Activated T-helper 1 cell treated with anti-CD3 and anti-CD28 coated beads, Interleukin-12 subunit alpha, Interleukin-12 subunit beta, Interleukin-2, Interleukin-4 antibody, amounts not matched to agents 30 ng/mL and 10 ng/mL and 1 ng/mL, durations not matched to agents 14 hours and 24 hours and 36 hours (primary cell): ENCODE measurements at places on chromosomes 5 and 9.

DNA sequence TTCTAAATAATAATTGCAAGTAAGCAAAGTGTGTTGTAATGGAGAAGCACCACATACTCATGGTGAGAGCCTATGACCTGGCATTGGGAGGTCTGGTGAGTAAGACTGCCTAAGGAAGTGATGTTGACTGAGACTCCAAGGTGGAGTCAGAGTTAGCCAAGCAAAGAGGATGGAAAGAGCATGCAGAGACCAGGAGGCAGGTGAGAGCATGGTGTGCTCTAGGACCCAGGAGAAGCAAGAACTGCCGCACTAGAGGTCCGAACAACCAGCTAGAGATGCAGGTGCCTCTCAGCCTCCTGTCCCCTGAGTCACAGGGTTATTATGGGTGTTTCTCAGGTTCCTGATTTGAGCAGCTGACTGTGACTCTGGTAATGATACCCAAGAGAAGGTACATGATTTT is 27.3 kb downstream of the ANP32B start:
- DNase-seq, result no peak

GRCh38 chr9:90189306-90189705 is 453.3 kb downstream of the DIRAS2 start:
- no peak for DNase-seq

- no peak for DNase-seq
Measured at GRCh38 chr5:40483316-40483715, 196.4 kb upstream of the PTGER4 start.

DNA sequence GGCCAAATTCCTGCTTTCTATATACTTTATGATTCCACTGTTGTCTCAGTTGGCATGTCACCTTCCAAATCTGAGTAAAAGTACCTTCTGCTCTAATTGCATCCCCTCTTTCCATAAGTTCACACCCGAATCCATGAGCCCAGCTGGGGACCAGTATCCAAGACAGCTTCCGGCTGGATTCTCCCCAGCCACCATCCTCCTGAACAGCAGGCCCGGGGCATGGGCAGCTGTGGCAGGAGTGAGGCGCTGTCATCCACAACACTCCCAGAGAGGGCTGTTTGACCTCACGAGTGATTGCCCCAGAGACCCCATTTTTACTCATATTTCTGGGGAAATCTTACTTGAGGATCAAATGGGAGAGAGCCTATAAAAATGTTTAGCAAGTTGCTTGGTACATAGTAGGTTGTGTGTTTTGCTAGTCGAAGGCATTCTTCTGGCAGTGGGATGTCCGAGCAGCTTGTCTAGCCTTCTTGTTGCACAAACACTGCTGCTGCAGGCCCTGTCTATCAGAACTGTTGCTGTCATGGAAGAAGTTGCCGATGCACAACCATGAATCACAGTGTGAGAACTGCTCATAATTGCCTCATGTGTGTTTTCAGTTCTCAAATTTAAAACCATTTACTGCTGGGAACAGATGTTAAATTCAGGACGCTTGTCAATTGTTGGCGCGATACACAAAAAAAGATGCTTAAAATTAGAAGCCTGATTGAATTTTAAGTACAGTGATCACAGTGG is 93.8 kb downstream of the HSPA4 start:
- DNase-seq, result no peak

DNA sequence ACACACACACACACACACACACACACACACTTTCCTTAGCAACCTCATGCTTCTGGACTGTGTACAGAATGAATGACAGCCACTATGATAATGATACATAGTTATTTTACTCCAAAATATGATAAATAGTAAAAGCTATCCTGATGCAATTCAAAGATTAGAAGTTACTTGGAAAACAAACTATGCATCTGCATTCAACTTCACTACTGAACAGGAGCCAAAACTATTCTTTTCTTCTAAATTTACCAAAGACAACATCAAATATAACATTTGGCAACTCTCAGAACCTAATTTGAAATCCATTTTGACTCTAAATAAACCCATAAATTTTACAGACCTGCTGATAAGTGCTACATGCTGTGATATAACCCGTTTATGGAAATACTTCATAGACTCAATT is 33.3 kb downstream of the GLIS3 start:
- no peak for DNase-seq

DNA sequence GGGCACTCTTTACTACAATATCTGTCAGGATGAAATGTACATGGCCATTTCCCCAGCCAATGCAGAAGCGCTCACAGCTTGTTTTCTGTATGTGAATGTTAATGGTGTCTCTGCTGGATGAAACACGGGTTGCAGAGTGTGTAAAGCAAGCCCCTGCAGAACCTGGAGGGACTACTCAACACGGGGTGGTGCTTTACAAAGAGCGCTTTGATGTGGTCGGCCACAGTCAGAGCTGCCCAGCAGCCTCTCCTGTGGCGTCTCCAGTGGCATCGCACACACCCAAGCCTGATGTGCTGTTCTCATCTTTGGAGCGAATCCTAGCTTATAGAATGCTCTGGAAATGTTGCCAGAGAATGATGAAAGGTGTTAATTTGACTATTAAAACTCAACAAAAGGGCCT is 162.7 kb upstream of the NFIL3 start:
- no peak for DNase-seq

- DNase-seq, result no peak
Measured at GRCh38 chr9:104256031-104256695, 162.1 kb downstream of the SMC2 start.

DNA sequence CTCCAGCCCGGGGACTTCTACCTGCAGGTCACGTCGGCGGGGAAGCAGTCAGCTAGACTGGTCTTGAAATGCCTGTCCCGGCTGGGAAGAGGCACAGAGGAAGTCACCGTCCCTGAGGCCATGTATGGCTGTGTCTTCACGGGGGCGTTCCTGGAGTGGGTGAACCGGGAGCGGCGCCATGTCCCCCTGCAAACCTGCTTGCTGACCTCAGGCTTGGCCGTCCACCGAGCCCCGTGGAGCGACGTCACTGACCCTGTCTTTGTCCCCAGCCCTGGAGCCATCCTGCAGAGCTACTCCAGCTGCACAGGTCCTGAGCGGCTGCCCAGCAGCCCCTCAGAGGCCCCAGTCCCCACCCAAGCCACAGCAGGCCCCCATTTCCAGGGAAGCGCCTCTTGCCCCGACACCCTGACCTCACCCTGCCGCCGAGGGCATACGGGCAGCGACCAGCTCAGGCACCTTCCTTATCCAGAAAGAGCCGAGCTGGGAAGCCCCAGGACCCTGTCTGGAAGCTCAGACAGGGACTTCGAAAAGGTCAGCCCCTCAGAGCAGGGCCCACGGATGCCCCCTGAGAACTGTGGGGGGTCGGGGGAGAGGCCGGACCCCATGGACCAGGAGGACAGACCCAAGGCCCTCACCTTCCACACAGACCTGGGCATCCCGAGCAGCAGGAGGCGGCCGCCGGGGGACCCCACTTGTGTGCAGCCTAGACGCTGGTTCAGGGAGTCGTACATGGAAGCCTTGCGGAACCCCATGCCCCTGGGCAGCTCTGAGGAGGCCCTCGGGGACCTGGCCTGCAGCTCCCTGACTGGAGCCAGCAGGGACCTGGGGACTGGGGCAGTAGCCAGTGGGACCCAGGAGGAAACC is 47.8 kb downstream of the PLEKHG4B start:
- no peak for DNase-seq

GRCh38 chr5:111295649-111296048 is 71.5 kb downstream of the CAMK4 start:
- DNase-seq, result no peak

- DNase-seq, result no peak
Measured at GRCh38 chr9:137128862-137129455, 10.0 kb upstream of the GRIN1 start.

- no peak for DNase-seq
Measured at GRCh38 chr9:28951945-28952344, 1378.7 kb upstream of the C9orf72 start.

- DNase-seq, result no peak
Measured at GRCh38 chr5:128146671-128147070, 63.1 kb downstream of the SLC12A2 start.
